ENCODE measurements at places on chromosomes 2 and 18. TPM values are rescaled to one million over a fixed set of nuclear protein-coding genes. Genes with fewer than 3 reads are reported as not detected.

- no peak overlapping the region for H3K4me3 ChIP-seq
- H3K4me1 ChIP-seq: no peaks in the 10 kb centered on the region
- H3K27me3 ChIP-seq: peaks cover 28% of the 10 kb centered on the region
- DNase-seq: no peak
These were observed 19.8 kb upstream of the LGALSL start for GRCh38 chr2:64434039-64434657.

- no peak overlapping the region for H3K27ac ChIP-seq
- H3K36me3 ChIP-seq: no peaks in the 10 kb centered on the region
- DNase-seq: no peak
- no peak overlapping the region for H3K4me3 ChIP-seq
- no peaks in the 10 kb centered on the region for H3K27me3 ChIP-seq
These were observed 146.6 kb downstream of the TNS1 start for GRCh38 chr2:217856159-217856558.

LIPG gene
- total RNA-seq: 96.2 TPM

DNA sequence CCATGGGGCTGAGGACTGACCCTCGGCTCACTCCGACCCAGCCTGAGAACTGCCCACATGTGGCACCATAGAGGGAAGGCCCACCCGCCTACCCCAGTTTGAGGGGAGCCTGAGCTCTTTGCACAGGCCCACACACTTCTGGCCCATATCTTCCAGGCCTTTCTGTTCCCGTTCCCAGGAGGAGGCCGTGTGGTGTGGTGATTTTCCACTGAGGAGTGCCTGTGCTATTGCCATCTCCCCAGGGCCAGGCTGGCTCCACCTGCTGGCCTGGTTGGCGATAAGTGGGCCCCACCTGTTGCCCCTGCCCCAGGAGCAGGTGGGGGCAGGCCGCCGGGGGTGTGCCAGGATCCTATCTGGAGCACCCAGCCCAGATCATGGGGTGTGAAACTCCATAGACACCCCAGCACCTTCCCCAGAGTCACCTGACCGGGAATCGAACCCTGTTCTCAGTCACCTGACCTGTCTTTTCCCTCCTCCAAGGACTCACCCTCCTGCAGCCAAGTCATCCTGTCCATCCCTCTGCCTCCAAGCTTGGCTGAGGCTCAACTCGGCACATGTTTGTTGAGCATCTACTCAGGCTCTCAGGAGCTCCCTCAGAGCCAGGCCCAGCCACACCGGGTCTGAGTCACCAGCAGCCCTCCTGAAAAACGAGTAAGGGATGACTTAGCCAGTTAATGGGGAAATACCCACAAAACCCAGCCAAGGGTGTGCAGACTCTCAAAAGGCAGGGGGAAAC, 120.1 kb downstream of the CYP26B1 start:
- no peak overlapping the region for H3K27ac ChIP-seq
- no peaks in the 10 kb centered on the region for H3K36me3 ChIP-seq
- no peak for DNase-seq
- no peaks in the 10 kb centered on the region for H3K4me1 ChIP-seq
- H3K4me3 ChIP-seq: no peak overlapping the region

- H3K36me3 ChIP-seq: no peaks in the 10 kb centered on the region
- no peaks in the 10 kb centered on the region for H3K27me3 ChIP-seq
- H3K4me3 ChIP-seq: no peak overlapping the region
- no peak for DNase-seq
- H3K27ac ChIP-seq: no peak overlapping the region
These were observed 100.4 kb downstream of the AFF3 start for GRCh38 chr2:100041946-100042345.

PARD6G gene
- 1.8 TPM for total RNA-seq

DNA sequence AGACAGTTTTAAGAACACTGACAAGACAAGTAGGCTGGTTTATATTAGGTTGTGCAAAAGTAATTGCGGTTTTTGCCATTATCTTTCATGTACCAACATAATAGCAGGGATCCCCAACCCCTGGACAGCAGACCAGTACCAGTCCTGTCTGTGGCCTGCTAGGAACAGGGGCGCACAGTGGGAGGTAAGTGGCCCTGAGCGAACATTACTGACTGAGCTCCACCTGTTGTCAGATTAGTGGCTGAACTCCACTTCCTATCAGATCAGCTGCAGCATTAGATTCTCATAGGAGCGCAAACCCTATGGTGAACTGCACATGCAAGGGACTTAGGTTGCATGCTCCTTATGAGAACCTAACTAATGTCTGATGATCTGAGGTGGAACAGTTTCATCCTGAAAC, 921.9 kb downstream of the CCDC85A start:
- no peaks in the 10 kb centered on the region for H3K4me1 ChIP-seq
- no peak overlapping the region for H3K4me3 ChIP-seq
- no peaks in the 10 kb centered on the region for H3K36me3 ChIP-seq
- no peaks in the 10 kb centered on the region for H3K27me3 ChIP-seq
- DNase-seq: no peak

HOXD11 gene
- total RNA-seq: not detected

- no peak overlapping the region for H3K27ac ChIP-seq
- H3K36me3 ChIP-seq: no peaks in the 10 kb centered on the region
- peaks cover 3% of the 10 kb centered on the region for H3K4me1 ChIP-seq
These were observed 3.5 kb upstream of the IGFBP5 start for GRCh38 chr2:216698895-216699294.

LRP1B gene
- 0.07 TPM for total RNA-seq

DNA sequence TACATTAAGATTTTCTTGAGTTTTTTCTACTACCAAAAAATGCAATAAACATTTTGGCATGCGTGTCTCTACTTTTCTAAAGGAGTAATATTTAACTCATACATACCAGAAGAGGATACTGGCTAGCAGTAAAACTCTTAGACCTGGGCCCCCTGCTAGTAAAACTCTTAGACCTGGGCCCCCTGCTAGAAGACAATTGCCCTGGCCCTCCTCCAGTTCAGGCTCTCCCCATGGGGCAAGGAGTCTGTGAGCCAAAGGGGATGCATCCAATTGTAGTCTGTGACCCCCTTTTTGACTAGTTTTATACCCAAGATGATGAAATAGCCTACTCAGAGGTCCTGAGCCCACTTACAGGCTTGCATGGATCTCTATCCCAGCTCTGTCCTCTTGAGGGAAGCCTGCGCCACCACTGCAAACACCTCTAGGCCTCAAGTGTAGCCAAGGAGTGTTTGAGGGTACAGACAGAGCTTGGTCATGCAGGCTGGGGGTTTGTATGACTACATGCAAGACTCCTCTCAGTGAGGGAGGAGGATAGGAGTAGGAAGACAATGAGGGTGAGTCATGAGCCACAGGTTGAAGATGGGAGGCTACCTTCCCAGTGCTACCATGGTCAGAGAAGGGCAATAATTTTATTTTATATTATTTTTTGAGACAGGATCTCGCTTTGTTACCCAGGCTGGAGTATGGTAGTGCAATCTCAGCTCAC, 45.2 kb upstream of the PGAP1 start:
- H3K4me3 ChIP-seq: no peak overlapping the region
- no peaks in the 10 kb centered on the region for H3K27me3 ChIP-seq
- DNase-seq: no peak
- H3K36me3 ChIP-seq: no peaks in the 10 kb centered on the region
- H3K27ac ChIP-seq: no peak overlapping the region

DNA sequence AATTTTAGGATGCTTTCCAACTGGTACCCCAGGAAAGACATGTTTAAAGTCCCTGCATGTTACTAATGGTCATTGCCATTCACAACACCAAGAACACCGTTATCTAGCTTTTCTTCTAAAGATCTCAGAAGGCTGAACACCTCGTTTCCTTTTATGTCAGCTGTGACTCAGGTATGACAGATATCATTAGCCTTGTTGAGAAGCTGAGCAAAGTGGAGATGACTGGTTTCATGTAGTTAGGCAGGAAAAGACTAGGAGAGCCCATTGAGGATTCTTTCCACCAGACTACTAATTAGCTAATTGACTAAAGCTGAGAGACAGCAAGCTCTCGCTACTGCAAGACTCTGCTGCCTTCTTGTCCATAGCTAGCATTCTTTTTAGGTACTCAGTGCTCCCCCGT, 32.0 kb upstream of the ARL5A start:
- no peak overlapping the region for H3K4me3 ChIP-seq
- no peak overlapping the region for H3K27ac ChIP-seq
- H3K27me3 ChIP-seq: no peaks in the 10 kb centered on the region
- H3K4me1 ChIP-seq: no peaks in the 10 kb centered on the region

MRPL30 gene
- total RNA-seq: 30.7 TPM

DNA sequence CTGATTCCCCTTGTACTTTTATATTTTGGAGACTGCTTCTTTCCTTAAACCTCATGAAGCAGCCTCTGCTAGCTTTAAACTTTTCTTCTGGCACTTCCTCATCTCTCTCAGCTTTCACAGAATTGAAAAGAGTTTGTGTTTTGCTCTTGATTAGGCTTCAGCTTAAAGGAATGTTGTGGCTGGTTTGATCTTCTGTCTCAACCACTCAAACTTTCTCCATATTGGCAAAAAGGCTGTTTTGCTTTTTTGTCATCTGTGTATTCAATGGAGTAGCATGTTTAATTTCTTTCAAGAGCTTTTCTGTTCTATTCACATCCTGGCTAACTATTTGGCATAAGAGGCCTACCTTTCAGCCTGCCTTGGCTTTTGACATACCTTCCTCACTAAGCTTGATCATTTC, 36.3 kb upstream of the MSTN start:
- DNase-seq: no peak
- no peak overlapping the region for H3K27ac ChIP-seq
- H3K4me1 ChIP-seq: no peaks in the 10 kb centered on the region
- H3K36me3 ChIP-seq: no peaks in the 10 kb centered on the region
- no peak overlapping the region for H3K4me3 ChIP-seq

- peak; percentile 22 for DNase-seq
- H3K4me3 ChIP-seq: no peak overlapping the region
- no peaks in the 10 kb centered on the region for H3K36me3 ChIP-seq
- H3K4me1 ChIP-seq: no peaks in the 10 kb centered on the region
These were observed 29.1 kb upstream of the ANKRD44 start for GRCh38 chr2:197339496-197340220.

C1QL2 gene
- total RNA-seq: not detected

GRCh38 chr2:157180359-157180758, 77.1 kb upstream of the GALNT5 start:
- H3K36me3 ChIP-seq: no peaks in the 10 kb centered on the region
- no peak overlapping the region for H3K27ac ChIP-seq
- peaks cover 20% of the 10 kb centered on the region for H3K4me1 ChIP-seq
- no peak overlapping the region for H3K4me3 ChIP-seq
- H3K27me3 ChIP-seq: no peaks in the 10 kb centered on the region

ERICH2 gene
- not detected for total RNA-seq

GRHL1 gene
- total RNA-seq: 0.85 TPM

GRCh38 chr2:28635191-28635611, 116.4 kb upstream of the PPP1CB start:
- no peak overlapping the region for H3K27ac ChIP-seq
- no peak overlapping the region for H3K4me3 ChIP-seq
- no peaks in the 10 kb centered on the region for H3K4me1 ChIP-seq
- H3K36me3 ChIP-seq: no peaks in the 10 kb centered on the region

DNA sequence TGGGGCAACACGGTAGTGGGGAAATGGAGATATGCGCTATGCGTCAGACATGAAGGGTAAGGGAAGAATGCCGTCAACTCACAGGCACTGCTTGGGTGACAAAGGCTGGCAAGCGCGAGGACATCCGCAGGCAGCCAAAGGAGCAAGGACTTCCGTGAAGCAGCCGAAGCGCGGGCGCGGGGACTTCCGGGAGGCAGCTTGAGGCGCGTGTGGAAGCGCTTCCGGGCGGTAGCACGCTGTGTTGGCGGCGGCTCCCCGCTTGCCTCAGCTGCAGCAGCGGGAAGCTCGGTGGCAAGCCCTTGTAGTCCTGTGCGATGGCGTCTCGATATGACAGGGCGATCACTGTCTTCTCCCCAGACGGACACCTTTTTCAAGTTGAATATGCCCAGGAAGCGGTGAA, at the start of gene PSMA8:
Gene PSMA8, plus strand, starts transcription at position 218 of the 400 bp plus-strand sequence. Its CDS starts 97 bp downstream, at position 315.
- H3K4me1 ChIP-seq: no peaks in the 10 kb centered on the region
- no peaks in the 10 kb centered on the region for H3K36me3 ChIP-seq
- no peak within 1 kb of the TSS for H3K4me3 ChIP-seq
- H3K27me3 ChIP-seq: no peaks in the 10 kb centered on the region
- no peak within 1 kb of the TSS for H3K27ac ChIP-seq

- H3K36me3 ChIP-seq: no peaks in the 10 kb centered on the region
- no peak overlapping the region for H3K4me3 ChIP-seq
- no peaks in the 10 kb centered on the region for H3K4me1 ChIP-seq
- H3K27ac ChIP-seq: no peak overlapping the region
- H3K27me3 ChIP-seq: no peaks in the 10 kb centered on the region
These were observed 104.6 kb upstream of the COL3A1 start for GRCh38 chr2:188869550-188869949.

DNA sequence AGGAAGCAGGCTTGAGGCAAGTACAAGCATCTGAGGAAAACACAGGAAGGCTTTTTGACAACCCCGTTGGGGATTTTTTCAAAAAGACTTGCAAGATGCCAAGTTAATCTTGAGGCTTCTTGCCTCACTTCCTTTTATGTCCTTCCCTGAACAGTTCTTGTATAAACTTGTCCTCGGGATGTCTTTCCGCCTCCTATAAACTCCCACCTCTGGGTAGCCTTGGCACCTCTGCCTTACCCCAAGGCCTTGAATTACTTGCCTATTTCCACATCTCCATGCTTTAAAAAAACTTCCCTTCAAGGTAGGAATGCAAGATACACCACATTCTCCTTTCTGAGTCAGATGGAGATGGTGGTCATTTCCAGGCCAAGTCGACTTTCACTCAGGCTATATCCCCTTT, 106.4 kb upstream of the RBBP8 start:
- H3K27me3 ChIP-seq: peaks cover 68% of the 10 kb centered on the region
- H3K4me3 ChIP-seq: no peak overlapping the region
- DNase-seq: no peak
- H3K4me1 ChIP-seq: no peaks in the 10 kb centered on the region
- no peak overlapping the region for H3K27ac ChIP-seq

CD28 gene
- not detected for total RNA-seq

RAB27B gene
- total RNA-seq: not detected

CHRNG gene
- total RNA-seq: not detected

- no peak overlapping the region for H3K27ac ChIP-seq
- no peak for DNase-seq
- no peak overlapping the region for H3K4me3 ChIP-seq
These were observed 61.4 kb downstream of the FAM161A start for GRCh38 chr2:61792355-61792890.

DNA sequence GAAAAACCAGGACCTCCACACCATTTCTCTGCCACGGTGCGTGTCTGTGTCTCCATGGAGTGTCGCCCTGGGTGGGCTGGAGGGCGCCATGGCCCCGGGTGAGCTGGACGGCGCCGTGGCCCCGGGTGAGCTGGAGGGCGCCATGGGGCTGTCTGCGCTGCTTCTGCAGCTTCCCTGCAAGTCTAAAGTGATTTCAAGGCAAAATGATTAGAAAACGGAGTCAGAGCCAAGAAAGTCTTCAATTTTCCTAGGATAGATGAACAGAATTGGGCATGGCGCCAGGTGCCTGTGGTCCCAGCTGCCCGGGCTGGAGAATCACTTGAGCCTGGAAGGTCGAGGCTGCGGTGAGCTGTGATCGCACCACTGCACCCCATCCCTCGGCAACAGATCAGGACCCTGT, 27.7 kb upstream of the NFATC1 start:
- DNase-seq: no peak
- no peaks in the 10 kb centered on the region for H3K36me3 ChIP-seq
- H3K4me3 ChIP-seq: no peak overlapping the region
- H3K4me1 ChIP-seq: peaks cover 9% of the 10 kb centered on the region
- no peaks in the 10 kb centered on the region for H3K27me3 ChIP-seq

GRCh38 chr2:201904538-201905420, 98.4 kb downstream of the CDK15 start:
- H3K4me1 ChIP-seq: no peaks in the 10 kb centered on the region
- H3K27ac ChIP-seq: no peak overlapping the region
- no peak overlapping the region for H3K4me3 ChIP-seq
- H3K36me3 ChIP-seq: no peaks in the 10 kb centered on the region
- DNase-seq: no peak

GRCh38 chr2:187594801-187595200, 40.6 kb upstream of the TFPI start:
- DNase-seq: peak; percentile 44
- H3K4me1 ChIP-seq: no peaks in the 10 kb centered on the region
- H3K27me3 ChIP-seq: no peaks in the 10 kb centered on the region
- no peak overlapping the region for H3K27ac ChIP-seq
- H3K36me3 ChIP-seq: no peaks in the 10 kb centered on the region
- H3K4me3 ChIP-seq: no peak overlapping the region

All from endothelial cell of umbilical vein (primary cell).